Stimulated activated naive CD8-positive, alpha-beta T cell treated with anti-CD3 and anti-CD28 coated beads, Interleukin-15, Interleukin-2, amounts not matched to agents 100 U/mL and 50 U/mL, for 24 hours (primary cell): ENCODE measurements at places on chromosomes 12 and 14.
A peak's percentile ranks its signal among the peaks of the same experiment; 100 is the strongest.

GRCh38 chr12:124861898-124862676, 1.6 kb downstream of the SCARB1 start:
- DNase-seq = no peak

DNA sequence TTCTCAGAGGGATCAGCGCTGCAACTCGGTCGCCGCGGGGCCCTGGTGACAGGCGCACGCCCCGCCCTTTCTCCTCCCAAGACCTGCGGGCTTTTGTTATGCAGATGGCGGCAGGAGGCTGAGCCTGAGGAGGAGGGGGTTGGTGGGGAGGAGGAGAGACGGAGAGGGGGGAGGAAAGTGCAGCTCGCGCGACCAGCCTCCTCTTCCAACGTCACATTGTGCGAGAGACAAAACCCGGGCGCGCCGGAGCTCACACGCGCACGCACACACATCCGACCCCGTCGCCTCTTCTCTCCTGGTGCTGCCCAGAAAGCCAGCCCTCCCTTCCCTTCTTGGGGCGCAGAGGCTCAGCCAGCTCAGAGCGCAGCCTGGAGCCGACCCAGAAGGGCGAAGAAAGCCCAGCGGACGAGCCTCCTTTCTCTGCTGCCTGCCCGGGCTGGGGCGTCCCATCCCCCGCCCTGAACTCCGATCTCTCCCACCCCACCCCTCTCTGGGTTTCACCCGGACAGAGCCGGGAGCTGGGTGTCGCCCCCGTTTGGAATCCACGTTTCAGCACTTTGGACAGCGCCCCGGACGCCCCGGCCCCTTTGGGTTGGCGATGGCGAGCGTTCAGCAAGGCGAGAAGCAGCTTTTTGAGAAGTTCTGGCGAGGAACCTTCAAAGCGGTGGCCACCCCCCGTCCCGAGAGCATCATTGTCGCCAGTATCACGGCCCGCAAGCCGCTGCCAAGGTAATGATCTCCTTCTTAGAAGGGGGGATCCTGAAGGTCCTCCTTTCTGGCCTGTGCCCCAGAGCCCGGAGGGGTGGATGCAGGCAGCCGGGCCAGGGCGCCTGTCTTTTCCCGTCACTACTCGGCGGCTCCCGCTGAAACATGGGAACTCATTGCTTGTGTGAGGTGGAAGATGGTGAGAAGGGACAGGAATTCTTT, at the start of gene SRRM4:
SRRM4 (plus strand) TSS at position 257 of the 927 bp plus-strand sequence; CDS start at position 599, 342 bp downstream.
- peak; percentile 6 for DNase-seq

- no peak for DNase-seq
Measured at GRCh38 chr12:116380108-116380507, 102.6 kb upstream of the MED13L start.

- no peak for DNase-seq
Measured at GRCh38 chr14:22515929-22516328, 73.1 kb downstream of the DAD1 start.

- DNase-seq = no peak
Measured at GRCh38 chr14:91371011-91371989, 46.3 kb downstream of the CCDC88C start.

DNA sequence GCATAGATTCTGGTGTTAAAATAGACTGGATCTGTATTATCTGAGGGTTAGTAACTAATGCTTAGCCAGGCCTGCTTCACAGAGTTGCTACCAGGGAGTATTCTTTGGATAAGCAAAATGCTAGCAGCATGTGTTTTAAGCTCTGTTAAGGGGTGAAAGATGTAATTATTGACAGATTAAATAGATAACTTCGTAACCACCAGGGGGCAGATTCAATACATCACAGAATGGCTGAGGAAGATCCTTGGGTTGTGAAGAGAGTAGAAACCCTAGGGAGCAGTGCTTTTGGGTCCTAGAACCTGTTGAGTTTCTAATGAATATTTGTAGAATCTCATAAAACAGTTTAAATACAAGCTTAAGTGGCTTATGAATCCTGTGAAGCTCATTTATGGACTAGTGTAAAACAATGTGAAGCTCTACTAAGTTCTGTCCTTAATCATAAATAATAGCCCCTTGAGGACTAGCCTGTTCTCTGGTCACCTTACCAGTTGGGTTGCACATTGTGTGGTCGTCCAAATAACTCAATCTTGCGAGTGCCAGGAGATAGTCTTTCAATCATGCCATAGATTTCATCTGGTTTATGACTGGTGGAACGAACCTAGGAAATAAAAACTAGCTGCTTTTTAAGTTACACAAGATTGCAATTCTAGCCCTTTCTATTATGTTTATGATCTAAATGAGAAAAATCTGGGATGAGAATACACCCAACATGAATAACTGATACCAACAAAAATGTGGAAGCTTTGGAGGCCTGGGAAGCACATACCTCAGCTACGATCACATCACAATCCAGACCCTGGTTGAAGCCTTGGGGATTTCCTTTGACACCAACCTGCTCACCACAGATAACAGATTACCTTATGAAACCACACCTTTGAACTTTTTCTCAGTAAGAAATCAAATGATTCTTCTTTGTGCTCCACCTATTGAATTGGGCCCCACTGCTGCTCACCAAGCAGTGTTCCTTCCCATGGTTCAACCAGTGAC, 12.3 kb downstream of the METTL3 start:
- no peak for DNase-seq

GRCh38 chr14:93832081-93832480, 43.8 kb upstream of the PRIMA1 start:
- DNase-seq = no peak

GRCh38 chr12:108605000-108605689, 7.3 kb upstream of the TMEM119 start:
- DNase-seq = no peak

DNA sequence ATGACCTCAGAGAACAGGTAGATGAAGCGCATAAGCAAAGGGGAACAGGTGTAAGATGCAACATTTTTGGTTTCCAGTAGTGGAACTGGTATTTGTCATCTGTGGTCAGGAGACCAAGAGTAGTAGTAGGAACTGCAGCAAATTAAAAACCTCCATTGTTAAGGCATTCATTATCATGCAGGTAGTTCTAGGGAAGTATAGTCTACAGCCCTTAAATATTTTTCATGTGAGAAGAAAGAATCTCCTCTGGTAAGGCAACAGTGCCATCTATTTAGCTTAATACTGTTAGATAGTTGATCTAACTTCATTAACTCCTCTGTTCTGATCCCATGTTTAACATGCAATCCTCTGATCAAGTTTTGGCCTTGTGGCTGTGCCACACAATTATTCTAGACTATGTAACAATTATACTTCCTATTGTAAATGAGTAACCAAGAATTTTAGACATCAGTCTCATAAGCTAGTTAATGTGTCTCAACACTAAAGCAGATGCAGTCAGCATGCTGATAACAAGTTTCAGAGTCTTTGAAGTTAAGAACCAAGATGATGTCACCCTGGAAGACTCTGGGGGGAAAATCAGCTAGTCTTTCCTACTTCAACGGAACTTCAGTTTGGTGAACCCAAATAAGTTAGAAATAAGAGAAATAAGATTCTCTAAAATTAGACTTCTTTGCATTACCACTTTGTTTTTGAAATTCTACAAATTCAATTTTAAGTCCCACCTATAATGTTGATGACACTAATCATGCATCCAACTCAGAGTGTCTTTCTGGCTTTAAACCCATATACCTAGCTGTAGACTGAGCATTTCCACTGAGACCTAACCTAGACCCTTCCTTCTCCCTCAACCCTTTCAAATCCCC, 70.9 kb downstream of the STXBP6 start:
- DNase-seq = no peak

GRCh38 chr12:64903479-64904152, 79.2 kb downstream of the TBC1D30 start:
- no peak for DNase-seq

DNA sequence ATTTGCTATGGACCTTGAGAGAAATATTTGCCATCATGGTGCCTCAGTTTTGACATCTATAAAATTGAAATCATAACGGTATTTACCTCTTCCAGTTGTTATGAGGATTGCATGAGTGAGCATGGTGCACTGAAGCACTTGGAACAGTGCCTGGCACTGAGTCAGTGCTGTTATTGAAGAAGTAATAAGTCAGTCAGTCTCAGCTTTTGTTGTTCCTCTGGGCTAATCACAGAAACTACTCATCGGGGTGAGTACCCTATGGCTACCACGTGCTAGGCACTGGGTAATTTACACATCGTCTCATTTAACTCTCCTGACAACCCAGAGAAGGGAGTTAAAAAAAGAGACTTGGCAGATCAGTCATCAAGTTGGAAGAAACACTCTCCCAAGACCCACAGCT, 159.5 kb upstream of the NRXN3 start:
- no peak for DNase-seq

GRCh38 chr12:108381787-108382436, 42.8 kb upstream of the CMKLR1 start:
- no peak for DNase-seq

DNA sequence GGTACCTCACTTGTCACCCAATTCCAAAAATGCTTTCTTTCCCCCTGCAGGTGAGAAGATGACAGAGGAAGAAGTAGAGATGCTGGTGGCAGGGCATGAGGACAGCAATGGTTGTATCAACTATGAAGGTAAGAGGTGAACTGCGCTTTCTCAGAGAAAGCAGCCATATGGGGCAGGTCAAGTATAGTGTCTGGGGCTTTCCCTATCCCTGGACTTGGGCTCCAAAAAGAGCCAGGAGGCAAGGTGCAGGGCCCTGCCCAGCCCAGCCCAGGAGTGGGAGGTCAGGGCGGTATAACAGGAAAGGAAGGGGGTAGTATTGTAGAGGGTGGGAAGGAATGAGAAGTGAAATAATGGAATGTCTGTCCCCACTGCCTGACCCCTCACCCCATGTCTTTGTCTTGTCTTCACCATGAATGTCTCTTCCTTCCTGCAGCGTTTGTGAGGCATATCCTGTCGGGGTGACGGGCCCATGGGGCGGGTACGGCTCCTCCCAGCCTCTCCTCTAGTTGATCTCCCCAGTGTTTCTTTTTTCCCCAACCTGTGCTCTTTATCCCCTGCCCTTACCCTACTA, 2.1 kb downstream of the MYL6 start:
- peak; percentile 59 for DNase-seq

GRCh38 chr12:123071099-123071800, 79.6 kb downstream of the PITPNM2 start:
- no peak for DNase-seq

- DNase-seq = no peak
Measured at GRCh38 chr14:69921052-69921451, 41.8 kb downstream of the SMOC1 start.

DNA sequence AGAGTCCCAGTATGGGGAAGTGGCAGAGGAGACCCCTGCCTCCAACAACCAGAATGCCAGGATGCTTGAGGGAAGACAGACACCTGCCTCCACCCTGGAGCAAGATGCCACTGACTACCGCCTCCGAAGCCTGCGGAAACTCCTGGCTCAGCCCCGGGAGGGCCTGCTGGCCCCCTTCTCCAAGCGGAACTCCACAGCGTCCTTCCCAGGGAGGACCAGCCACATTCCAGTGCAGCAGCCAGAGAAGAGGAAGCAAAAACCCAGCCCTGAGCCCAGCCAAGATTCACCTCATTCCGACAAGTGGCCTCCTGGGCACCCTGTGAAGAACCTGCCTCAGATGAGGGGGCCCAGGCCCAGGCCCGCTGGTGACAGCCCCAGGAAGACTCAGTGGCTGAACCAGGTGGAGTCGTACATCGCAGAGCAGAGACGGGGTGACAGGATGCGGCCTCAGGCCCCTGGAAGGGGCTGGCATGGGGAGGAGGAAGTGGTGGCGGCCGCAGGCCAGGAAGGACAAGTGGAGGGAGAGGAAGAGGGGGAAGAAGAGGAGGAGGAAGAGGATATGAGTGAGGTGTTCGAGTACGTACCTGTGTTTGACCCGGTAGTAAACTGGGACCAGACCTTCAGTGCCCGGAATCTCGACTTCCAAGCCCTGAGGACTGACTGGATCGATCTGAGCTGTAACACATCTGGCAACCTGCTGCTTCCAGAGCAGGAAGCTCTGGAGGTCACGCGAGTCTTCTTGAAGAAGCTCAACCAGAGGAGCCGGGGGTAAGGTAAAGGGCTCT, 93.7 kb downstream of the B4GALNT3 start:
- DNase-seq = peak; percentile 21
